ENCODE measurements at places on chromosomes 7 and 10.

GRCh38 chr7:988426-988911 is 5.5 kb downstream of the CYP2W1 start:
- DNase-seq: no peak

GRCh38 chr10:96610817-96611216 is 24.0 kb upstream of the TM9SF3 start:
- DNase-seq: no peak

DNA sequence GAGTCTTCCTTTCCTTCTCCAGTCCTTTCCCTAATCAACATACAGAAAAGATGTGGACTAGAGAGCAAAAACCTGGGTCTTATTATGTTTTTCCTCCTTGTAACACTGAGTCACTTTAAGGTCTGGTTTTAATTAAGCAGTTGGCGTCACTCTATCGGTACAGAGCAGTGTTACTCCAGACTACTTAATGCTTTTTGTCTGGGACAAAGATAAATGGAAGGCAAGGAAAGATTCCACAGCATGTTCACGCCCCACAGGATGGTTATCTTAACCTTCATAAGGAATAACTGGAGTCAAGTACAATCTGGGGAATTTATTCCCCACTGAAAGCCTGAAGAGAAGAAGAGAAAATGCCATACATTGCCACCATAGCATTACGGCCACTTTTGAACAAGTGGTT is 145.7 kb downstream of the ELAPOR2 start:
- DNase-seq: no peak

DNA sequence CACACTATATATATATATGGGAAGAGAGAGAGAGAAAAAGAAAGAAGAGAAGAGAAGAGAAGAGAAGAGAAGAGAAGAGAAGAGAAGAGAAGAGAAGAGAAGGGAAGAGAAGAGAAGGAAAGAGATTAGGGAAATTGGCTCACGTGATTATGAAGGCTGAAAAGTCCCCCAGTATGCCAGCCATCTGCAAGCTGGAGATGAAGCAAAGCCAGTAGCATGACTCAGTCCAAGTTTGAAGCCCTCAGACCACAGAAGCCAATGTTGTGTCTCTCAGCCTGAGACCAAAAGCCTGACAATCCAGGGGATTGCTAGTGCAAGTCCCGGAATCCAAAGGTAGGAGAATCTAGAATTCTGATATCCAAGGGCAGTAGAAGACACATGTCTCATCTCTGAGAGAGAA is 206.3 kb upstream of the PRSS1 start:
- DNase-seq: no peak

DNA sequence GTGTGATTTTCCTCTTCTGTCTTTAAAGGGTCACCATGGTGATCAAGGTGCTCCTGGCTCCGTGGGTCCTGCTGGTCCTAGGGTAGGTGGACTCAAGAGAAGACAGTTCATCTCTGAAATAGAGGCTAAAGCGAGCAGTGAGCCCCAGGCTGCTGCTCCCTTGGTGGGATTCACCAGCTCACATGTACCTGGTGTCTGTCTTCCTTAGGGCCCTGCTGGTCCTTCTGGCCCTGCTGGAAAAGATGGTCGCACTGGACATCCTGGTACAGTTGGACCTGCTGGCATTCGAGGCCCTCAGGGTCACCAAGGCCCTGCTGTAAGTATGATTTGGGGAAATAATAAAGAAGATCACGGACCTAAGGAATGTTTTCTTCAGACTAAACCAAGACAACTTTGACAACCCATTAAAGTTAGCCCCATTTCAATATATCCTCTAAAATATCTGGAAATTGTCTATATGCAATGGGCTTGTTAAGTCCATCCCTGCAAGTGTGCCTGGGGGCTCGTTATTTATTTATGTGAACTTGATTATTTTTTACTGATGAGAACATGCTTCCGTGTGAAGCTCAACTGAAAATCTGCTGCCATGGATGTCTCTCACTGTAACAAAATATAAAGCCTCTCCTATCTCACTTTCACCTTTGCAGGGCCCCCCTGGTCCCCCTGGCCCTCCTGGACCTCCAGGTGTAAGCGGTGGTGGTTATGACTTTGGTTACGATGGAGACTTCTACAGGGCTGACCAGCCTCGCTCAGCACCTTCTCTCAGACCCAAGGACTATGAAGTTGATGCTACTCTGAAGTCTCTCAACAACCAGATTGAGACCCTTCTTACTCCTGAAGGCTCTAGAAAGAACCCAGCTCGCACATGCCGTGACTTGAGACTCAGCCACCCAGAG is 32.5 kb downstream of the COL1A2 start:
- DNase-seq: no peak

GRCh38 chr7:64184376-64184775 is 22.6 kb upstream of the ZNF735 start:
- no peak for DNase-seq

DNA sequence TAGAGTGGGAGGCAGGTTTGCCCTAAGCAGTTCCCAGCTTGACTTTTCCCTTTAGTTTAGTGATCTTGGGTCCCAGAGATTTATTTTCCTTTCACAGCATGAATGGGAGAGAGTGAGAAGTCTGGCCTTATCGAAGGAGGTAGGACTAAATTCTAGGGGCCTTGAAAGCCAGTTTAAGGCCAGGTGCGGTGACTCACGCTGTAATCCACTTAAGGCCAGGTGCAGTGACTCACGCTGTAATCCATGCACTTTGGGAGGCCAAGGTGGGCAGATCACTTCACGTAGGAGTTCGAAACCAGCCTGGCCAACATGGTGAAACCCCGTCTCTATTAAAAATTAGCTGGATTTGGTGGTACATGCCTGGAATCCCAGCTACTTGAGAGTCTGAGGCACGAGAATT is 392.2 kb downstream of the ACTR3B start:
- DNase-seq: no peak
